ENCODE measurements at places on chromosomes 16 and 17.

DNA sequence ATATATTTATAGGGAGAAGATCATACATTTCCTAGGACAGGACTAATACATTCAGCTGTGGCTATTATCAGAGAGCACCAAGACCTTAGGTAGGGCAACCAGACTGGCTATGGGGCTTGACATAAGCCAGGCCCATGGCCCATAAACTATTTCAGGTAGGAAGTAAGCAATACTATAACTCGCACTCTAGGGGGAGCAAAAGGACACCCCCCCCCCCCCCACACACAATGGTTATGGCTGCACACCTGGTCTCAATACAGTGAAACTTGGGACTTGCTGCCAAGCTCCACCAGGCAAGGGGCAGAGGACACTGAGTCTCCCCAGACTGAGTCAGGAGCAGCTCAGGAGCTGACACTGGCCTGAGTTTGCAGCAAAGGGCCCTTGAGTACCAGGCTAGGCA is 348.9 kb upstream of the ASIC2 start:
- DNase-seq = no peak

- no peak for DNase-seq
Observed at GRCh38 chr17:45150911-45151809, 2.9 kb downstream of the HEXIM1 start.

- no peak for DNase-seq
Observed at GRCh38 chr17:34673995-34674890, 94.9 kb downstream of the TMEM132E start.

DNA sequence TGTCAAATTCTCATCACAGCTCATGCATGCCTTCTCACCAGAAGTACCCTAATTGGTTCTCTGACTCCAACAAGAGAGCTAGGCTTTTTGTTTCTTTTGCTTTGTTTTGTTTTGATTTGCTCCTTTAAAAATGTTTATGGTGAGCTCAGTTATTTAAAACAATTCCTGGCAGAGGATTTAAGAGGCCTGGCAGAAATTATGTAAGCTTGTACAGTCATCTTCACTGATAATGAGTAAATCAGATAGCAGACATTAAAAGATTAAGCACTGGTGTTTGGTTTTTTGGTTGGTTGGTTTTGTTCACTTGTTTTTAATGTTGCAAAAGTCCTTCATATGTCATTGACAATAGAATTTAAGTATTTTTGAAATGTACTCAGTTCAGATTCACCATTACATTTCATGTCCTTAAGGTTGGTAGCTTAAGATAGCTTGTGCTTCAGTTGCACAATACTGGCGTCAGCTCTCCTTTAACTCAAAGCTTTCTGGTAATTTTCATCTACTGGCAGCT is 378.9 kb downstream of the CDH13 start:
- no peak for DNase-seq

DNA sequence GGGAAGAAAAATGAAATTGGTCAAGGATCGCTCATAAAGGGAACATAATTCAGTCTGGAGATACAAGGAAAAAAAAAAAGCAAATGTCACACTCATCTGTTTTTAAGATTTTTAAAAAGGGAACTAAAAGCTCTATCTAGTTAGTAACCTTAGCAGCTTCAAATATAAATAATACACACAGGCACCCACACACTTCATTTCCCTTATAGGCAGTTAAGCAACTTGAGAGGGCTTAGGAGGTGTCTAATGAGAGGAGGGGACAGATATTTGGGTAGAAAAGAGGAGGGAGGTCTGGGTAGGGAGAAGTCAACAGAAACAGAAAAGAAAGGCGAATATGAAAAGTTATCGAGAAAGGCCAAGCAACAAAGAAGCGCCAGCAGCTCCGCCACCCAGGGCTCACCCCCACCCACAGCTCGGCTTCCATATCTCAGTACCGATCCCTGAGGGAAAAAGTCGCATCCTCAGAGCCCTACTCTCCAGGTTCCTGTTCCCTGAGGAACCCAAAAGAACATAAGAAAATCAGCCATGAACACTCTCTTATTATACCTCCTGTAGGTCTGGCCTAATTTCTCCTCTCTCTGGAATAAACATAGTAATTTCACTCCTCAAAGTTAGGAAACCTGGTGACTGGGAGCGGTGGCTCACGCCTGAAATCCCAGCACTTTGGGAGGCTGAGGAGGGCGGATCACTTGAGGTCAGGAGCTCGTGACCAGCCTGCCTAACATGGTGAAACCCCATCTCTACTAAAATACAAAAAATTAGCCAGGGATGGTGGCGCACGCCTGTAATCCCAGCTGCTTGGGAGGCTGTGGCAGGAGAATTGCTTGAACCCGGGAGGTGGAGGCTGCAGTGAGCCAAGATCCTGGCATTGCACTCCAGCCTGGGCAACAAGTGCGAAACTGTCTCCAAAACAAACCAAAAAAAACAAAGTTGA is 69.6 kb upstream of the RCVRN start:
- no peak for DNase-seq

DNA sequence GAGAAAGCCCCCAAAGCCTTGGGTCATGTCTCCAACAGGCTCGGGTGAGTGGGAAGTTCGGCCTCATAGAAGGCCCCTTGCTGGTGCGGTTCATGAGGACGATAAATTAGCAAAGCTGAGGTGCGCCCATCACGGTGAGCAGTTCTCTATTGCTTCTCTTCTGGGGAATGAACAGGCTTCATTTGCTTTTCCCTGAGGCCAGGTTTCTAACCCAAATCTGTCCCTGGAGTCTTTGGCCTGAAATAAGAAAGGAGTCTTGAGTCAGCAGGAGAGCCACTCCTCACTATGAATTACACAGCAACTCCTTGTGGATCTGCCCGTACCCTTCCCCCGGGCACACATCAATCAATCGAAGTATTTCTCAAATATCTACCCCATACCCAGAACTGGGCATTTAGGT is 94.6 kb downstream of the YPEL2 start:
- no peak for DNase-seq

DNA sequence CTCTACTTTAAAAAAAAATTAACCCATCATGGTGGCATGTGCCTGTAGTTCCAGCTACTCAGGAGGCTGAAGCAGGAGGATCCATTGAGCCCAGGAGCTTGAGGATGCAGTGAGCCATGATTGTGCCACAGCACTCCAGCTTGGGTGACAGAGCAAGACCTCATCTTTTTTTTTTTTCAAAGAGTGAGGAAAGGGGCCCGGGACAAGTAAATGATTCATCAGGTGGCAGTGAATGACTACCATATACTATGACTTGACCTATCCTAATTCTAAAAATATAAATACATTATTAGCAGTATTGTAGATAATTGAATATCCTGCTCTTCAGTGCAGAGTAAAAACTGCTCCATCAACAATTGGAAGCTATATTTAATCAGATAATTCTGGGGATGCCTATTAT is 55.3 kb downstream of the CLUH start:
- DNase-seq = no peak

DNA sequence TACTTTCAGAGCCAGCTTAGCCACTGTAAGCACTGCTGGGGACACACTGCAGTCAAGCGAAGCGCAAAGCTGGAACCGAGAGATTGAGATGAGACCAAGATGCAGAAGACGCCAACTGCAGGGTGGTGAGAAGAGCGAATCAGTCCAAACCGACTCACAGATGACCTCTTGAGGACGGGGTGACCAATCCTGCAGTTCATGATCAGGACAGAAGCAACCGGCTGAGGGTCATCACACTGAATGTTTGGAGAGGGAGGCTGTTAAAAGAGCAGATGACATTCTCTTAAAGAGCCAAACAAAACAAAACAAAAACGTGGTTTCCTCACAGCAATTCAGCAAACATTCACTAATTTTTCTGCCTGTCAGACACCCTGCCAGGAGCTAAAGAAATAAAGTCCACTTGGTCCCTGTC is 8.5 kb downstream of the HASPIN start:
- no peak for DNase-seq

DNA sequence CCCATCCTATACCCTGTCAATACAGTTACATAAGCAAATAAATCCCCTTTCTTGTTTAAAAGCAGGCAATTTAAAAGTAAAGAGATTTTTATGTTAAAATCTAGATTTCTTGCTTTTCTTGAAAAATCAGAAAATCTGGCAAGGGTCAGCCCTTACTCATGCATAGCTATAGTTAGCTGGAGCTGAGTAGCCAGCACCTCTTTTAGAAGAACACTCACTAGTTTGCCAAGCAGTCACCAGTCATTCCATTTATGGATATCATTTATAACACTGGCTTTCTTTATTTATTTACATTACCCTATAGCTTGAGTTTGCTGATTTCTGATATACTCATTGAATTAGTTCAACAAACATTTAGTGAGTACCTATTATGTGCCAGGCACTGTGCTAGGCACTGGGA is 45.7 kb downstream of the NXPH3 start:
- DNase-seq = no peak

- DNase-seq = no peak
Observed at GRCh38 chr17:50647187-50647586, 12.5 kb downstream of the ABCC3 start.

- DNase-seq = peak; percentile 85
Observed at GRCh38 chr17:72560303-72561247, 439.8 kb downstream of the SOX9 start.

DNA sequence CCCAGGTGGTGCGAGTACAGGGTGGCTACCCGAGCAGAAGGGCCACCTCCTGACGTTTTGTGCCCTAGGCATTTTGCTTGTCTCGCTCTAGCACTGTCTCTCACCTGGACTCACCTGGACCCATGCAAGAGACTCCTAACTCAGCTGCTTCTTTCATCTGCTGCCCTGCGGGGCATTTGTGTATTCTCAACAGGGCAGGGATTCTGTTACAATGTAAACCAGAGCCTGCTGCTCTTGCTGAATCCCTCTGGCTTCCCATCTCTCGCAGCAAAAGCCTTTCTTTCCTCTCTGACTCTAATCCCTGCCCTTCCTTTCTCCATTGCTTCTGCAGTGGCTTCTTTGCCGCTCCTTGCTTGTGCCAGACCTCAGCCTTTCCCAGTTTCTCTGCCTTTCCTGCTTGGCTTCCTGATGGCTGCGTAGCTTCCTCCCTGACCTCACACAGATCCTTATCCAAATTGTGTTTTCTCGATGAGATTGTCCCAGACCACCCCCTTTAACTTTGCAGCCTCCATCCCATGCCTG is 10.2 kb downstream of the ARSG start:
- no peak for DNase-seq

- peak; percentile 73 for DNase-seq
Observed at GRCh38 chr17:628089-628941, 86.3 kb downstream of the VPS53 start.

DNA sequence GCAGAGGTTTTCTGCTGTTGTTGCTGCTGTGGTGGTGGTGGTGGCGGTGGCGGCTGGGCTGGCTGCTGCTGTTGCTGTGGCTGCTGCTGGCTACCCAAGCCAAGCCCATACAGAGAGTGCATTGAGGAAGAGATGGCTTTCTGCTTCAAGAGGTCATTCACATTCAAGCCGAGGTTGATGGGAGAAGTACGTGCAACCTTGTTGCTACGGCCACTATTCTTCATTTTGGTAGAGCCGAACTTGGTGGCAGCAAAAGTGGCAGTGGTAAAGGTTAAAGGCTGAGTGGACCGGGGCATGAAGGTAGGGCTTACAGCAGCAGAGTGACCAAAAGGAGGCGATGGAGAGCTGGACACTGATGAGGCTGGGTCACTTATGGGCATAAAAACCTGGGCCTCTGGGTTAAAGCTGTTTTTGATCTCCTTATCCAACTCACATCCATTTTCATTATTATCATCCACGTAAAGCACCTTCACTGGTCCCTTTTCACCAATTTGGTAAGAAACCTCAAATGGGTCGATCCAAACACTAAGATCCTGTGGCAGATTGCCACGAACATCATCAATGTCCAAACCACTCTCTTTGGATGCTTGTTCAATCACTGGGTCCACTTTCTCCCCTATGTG is 2.8 kb downstream of the TOB1 start:
- DNase-seq = peak; percentile 73

Measured in upper lobe of left lung (tissue), 6 donors.